Stimulated activated CD4-positive, alpha-beta T cell treated with anti-CD3 and anti-CD28 coated beads, TNF-alpha, amount 100 ng/mL, for 48 hours (primary cell): ENCODE measurements at places on chromosomes 4 and X.

GRCh38 chrX:98448524-98448923 lies 1564.8 kb downstream of the RPA4 start:
- DNase-seq: no peak

- no peak for DNase-seq
Measured at GRCh38 chr4:167587361-167587760, 353.1 kb upstream of the SPOCK3 start.

- no peak for DNase-seq
Measured at GRCh38 chr4:8295471-8295870, 25.9 kb downstream of the HTRA3 start.

- no peak for DNase-seq
Measured at GRCh38 chrX:38656350-38656915, 95.1 kb downstream of the TSPAN7 start.

GRCh38 chr4:88585917-88586316 lies 6.4 kb upstream of the HERC3 start:
- no peak for DNase-seq

DNA sequence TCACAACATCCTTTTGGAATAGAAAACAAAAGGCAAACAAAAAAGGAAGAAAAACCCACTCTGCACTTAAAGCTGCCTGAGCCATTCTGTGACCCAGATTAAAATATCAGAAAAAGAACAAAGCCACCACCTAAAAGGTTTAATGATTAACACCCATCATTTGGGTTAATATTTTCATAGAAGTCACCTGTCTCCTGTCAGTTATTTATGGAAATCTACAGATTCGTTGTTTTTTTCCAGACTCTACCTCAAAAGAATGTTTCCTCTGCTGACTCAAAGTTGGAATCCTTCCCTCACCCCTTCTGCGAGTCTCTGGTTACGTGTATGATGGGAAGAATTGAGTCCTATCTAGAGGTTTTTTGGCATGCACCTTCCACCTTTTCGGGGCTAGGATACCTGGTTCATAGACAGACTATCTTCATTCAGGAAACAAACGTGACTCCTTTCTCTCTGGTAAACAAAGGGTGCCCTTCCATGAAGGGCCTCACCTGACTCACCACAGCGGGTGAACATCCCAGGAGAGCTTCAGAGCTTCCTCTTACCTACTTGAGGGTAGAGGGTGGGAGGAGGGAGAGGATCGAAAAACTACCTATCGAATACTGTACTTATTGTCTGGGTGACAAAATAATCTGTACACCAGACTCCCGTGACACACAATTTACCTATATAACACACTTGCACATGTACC lies 19.6 kb upstream of the CA5B start:
- DNase-seq: no peak

- no peak for DNase-seq
Measured at GRCh38 chrX:25043192-25043591, 27.4 kb upstream of the ARX start.

DNA sequence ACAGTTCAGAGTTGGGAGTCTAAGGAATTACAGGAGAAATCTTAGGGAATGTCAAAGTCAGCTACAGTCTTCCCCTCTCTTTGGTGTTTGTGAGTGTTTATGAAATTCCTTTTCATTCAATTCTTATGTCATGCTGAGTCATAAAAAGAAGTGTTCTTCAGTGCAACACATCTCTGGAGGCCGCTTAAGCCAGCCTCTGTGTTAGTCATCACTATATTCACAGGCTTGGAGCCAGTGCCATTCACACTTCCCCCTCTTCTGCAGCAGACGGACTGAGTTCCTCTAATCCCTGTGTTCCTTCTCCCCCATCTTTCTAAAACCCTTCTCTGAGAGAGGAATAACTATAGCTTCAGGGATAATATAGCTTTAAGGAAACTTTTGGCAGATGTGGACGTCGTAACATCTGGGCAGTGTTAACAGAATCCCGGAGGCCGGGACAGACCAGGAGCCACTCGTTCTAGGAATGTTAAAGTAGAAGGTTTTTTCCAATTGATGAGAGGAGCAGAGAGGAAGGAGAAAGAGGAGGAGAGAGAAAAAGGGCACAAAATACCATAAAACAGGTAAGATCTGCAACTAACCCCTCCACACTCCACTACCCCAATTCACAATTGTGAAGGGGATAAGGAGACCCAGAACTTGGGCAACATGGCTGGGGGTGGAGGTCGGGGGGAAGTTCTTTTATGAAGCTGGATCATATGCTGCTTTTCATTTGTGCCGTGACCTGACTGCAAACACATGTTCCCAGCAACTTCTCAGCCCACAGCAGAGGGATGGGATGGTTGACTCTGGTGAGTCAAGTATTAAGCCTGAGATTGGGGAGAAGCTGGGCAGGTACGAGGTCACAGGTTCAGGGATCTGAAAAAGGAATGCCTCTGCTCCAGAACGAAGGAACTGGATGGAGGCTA lies at the start of gene SRPX2:
SRPX2 (plus strand) TSS at position 244 of the 905 bp plus-strand sequence. CDS start 2,124 bp downstream, outside the sequence.
- DNase-seq: no peak

- no peak for DNase-seq
Measured at GRCh38 chr4:168662297-168662984, 165.6 kb downstream of the PALLD start.

GRCh38 chr4:8510611-8511285 lies 69.4 kb upstream of the GPR78 start:
- DNase-seq: no peak

GRCh38 chr4:8846826-8847225 lies 24.8 kb downstream of the HMX1 start:
- DNase-seq: no peak

DNA sequence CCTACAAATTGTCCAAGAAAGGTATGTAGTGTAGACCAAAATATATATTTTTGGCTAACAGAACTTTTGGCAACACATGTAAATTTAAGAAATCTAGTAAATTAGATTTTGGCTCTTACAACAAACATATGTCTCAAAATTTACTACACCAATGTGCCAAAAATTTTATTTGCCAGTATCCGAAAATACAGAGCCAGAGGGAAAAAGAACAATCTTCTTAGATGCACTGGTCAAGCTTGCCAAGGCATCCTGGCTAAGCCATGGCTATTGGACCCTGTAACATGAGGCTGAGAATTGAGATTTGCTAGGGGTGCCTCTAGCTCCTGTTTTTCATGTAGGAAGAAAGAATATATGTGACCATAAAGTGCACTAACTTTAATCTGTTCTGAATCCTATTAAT lies 91.8 kb downstream of the GABRG1 start:
- DNase-seq: no peak

GRCh38 chr4:22196551-22196950 lies 248.0 kb upstream of the KCNIP4 start:
- no peak for DNase-seq

DNA sequence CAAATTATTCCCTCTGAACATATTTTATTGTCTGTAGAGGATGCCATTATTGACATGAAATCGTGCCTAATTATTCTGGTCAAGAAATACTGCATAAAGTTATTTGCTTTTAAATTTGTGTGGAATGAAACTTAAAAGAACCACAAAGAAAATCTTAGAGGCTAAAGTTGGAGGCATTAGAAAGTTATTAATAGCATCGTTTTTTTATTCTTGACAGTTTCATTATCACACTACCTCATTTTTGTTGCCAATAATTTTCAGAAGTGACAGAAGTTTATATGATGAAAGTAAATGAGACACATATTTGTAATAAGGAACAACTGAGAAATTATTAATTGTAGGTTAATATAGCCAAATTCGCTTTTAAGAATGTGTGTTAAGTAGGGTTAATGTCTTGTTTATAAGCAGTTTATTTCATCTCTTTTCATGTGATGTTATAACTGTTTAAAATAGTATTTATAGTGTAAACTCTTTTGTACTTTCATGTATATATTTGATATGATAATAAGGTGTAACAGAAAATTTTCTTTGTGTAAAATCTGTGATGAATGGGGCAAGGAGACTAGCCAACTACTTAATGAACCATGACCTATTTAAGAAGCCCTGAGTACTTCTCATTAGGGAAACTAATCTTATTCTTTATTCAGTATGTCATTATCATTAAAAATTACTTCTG lies 54.5 kb upstream of the GRIA2 start:
- DNase-seq: no peak

GRCh38 chr4:10245751-10246150 lies 129.2 kb upstream of the WDR1 start:
- DNase-seq: no peak

GRCh38 chrX:153944140-153944799 lies at the start of gene RENBP:
Gene RENBP, minus strand, starts transcription at chrX:153944643. Its CDS starts 33 bp downstream, at chrX:153944610.
- no peak for DNase-seq

GRCh38 chr4:112884406-112884805 lies 165.0 kb upstream of the ANK2 start:
- DNase-seq: no peak

GRCh38 chr4:75028196-75028854 lies 95.4 kb downstream of the PARM1 start:
- DNase-seq: no peak

- DNase-seq: no peak
Measured at GRCh38 chr4:153371701-153372234, 27.3 kb downstream of the MND1 start.

GRCh38 chrX:118632862-118633261 lies 94.5 kb upstream of the IL13RA1 start:
- DNase-seq: no peak

GRCh38 chrX:140563893-140564292 lies 59.0 kb upstream of the SOX3 start:
- no peak for DNase-seq

- DNase-seq: no peak
Measured at GRCh38 chr4:156101571-156101970, 147.9 kb upstream of the CTSO start.

GRCh38 chr4:119243868-119244267 lies 31.4 kb downstream of the USP53 start:
- DNase-seq: no peak

DNA sequence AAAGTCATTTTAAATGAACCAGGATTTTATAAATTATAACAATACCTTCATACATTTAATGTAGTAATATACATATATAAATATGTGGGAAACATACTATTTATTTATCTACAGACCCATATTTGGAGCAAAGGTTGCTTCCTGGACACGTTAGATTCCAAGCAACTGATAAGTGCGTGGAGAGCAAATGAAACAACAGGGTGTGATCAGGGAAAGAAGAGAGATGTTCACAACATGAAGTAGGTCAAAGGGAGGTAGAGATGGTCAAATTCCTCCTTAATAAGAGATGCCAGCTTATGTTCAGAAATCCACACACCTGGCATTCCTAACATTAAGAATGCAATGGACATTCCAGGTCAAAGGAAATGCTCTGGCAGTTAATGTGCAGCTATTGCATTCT lies 53.1 kb upstream of the HPGD start:
- no peak for DNase-seq

DNA sequence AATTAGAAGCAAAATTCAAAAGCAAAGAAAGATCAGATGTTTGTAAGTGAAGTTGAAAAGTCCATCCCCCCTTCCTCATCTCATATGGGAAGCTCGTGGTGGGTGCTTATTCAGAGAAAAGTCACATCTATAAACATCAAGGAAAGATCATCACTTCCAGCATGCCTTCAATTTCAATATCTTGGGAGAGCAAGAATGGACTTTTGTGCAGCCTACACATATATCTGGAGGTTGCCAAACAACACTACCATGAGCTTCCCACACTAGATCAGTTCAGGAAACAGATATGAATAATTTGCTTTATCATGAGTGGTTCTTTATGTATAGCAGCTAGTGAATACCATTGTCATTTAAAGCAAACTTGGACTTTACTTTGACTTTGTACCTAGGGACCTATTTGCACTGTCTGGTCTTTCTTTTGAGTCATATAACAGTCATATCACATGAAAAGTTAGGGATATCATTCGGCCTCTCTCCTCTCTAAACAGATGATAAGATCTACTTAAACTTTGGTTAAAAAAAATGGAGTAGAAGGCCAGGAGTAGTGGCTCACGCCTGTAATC lies 5.6 kb upstream of the TBL1X start:
- DNase-seq: no peak

DNA sequence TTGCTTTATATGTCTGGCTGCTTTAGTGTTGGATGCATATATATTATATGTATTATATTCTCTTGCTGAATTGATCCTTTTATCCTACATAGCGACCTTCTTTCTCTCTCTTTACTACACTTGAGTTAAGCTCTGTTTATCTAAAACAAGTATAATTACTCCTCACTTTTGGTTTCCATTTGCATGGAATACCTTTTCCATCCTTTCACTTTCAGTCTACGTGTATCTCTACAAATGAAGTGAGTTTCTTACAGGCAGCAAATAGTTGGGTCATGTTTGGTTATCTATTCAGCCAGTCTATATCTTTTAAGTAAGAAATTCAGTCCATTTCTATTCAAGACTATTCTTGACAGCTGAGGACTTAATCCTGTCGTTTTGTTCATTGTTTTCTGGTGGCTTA lies 167.5 kb upstream of the USP38 start:
- no peak for DNase-seq

- no peak for DNase-seq
Measured at GRCh38 chrX:729583-730409, 99.2 kb downstream of the SHOX start.

DNA sequence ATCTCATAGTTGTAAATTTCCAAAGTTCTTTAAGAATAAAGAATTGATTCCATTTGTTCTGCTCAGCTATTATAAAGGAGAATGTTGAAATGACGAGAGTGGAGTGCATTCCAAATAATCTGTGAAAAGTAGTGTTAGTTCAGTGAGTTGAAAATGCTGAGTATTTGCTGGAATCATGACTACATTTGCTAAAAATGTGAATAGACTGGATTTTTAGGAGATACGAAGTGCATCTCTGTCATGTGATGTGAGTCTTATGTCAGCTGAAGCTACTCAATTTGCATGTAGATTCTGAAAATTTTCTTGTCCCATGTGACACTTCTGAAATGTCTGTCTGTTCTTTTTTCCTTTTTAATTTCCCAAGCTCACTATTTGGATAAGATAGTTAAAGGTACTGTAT lies 206.0 kb downstream of the DCTD start:
- no peak for DNase-seq

DNA sequence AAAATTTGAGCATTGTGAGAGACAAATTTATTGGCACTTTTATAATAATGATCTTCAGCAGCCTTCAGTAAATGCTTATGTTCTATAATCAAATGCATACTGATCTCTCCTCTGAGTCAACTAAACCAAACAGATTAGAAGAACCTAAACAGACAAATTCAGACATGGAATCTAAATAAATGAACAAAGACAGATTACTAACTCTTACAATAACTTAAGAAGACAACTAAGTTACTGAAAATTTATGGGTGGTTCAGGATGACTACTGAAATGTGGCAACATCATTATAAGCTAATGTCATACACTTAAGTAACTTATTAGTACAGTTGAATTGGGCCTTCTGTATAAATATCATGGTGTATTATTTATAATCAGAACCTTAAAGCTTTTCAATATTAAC lies 127.3 kb downstream of the NEK1 start:
- DNase-seq: no peak
